Hindlimb muscle (tissue), 1 donor: ENCODE measurements at places on chromosomes 3 and 15. TPM values are rescaled to one million over a fixed set of nuclear protein-coding genes. Genes with fewer than 3 reads are reported as not detected.

DNA sequence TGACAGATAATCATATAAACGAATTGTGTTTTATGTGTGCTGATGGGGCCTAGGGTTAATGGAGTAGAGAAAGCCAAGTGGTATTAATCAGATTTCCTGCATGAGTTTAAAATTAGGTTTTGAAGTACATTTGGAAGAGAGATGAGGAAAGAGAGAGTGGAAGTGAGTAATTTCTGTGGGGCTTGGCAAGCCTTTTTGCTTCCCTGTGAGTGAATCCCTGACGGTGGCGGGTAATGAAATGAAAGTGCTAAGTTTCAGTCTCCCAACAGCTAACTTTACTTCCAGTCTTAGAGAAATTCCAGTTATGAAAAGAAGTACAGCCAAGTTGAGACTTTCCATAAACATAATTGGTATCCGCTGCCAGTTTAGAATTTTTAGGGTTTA lies 139.4 kb downstream of the BBX start:
- DNase-seq, result peak; percentile 42

DNA sequence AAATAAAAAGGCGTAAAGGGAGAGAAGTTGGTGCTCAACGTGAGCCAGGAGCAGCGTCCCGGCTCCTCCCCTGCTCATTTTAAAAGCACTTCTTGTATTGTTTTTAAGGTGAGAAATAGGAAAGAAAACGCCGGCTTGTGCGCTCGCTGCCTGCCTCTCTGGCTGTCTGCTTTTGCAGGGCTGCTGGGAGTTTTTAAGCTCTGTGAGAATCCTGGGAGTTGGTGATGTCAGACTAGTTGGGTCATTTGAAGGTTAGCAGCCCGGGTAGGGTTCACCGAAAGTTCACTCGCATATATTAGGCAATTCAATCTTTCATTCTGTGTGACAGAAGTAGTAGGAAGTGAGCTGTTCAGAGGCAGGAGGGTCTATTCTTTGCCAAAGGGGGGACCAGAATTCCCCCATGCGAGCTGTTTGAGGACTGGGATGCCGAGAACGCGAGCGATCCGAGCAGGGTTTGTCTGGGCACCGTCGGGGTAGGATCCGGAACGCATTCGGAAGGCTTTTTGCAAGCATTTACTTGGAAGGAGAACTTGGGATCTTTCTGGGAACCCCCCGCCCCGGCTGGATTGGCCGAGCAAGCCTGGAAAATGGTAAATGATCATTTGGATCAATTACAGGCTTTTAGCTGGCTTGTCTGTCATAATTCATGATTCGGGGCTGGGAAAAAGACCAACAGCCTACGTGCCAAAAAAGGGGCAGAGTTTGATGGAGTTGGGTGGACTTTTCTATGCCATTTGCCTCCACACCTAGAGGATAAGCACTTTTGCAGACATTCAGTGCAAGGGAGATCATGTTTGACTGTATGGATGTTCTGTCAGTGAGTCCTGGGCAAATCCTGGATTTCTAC lies at the start of gene RARB:
RARB (plus strand) TSS at position 322 of the 847 bp plus-strand sequence; CDS start at position 791, 469 bp downstream.
- peak; percentile 92 for DNase-seq

TMEM212 gene
- 0.15 TPM for polyA plus RNA-seq

GRCh38 chr3:51378726-51379125 lies 6.4 kb upstream of the MANF start:
- no peak for DNase-seq

DNA sequence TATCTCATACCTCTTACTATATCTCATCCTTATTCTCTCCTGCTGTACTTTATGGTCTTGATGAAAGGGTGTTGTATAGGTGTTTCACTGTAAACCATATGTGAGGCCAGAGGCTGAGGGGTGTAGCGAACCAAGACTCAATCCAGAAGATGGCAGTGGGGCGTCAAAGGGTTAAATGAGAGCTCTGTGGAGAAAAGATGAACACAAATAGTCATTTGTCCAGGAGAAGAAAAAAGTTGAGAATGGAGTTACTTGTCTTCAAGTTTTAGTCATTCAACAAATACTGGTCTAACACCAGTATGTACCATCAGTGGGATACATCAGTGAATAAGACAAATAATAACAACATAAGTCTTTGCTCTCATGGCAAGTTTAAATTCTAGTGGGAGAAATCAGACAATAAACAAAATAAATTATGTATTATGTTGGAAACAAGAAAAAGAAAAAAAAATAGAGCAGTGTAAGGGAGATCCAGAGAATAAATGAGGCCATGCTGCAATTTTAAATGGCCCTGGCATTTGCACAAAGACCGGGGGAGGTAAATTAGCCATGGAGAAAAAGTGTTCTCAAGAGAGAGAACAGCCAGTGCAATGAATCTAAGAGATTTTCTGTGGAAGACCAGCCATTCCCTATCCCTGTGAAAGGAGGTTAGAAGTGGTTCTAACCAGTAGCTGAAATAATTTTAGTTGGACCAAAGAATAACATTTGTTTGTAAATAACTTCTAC lies 77.0 kb upstream of the UMPS start:
- no peak for DNase-seq

PLIN1 gene
- polyA plus RNA-seq, result 12.4 TPM

- DNase-seq, result no peak
Measured at GRCh38 chr3:138381950-138382715, 33.8 kb downstream of the MRAS start.

DNA sequence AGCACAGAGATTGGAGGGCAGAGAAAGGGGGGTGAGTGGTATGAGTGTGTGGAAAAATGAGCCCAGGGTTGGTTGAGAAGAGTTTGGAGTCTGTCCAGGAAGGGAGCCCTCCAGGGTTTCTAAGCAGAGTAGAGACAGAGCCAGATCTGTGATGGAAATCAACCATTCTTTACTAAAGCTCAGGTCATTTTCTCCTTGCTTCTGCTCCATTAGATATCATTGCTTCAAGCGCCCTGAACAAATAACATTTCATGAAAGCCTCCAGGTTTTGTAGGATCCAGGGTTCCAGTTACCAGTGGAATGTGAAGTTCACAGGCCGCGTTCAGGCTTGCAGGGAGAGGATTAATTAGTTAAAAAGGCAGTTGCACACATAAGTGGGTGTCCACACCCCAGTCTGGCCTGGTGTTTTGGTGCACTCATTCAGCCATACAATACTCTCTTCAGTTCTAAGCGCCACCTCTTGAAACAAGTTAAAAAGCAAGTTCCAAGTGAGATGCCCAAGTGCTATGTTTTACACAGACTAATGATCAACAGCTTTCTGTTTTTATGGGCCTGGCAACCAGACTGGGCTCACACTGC lies 16.4 kb upstream of the BOC start:
- no peak for DNase-seq

C2CD4A gene
- not detected for polyA plus RNA-seq

C3orf38 gene
- polyA plus RNA-seq, result 14.0 TPM

DNA sequence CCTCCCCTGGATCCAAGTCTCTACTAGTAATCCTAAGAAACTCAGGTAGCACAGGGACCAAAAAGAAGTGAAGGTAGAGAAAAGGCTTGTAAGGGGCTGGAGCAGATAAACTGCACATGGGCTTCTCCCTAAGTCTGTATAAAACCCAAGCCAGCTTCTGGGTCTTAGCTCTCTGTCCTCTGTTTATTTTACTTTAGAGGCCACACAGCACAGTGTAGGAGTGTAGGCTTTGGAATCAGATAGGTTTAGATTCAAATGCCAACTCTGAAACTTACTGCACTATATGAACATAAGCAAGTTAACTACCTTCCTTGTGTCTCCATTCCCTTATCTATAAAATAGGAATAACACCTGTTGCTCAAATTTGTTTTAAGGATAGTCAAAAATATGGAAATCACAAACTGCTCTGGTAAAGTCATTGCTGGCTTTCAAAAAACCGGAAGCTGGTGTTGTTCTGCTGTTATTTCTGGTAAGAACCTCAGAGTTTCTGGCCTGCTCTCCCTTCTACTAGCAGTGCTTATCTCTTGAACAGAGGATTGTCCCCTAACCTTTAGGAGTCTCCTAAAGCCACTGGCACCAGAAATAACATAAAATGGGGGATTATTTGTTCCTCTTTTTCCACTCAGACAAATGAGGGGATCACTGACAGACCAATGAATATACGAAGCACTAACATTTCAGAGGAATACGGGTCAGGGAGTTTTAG lies 33.8 kb downstream of the PIK3R4 start:
- DNase-seq, result no peak

DNA sequence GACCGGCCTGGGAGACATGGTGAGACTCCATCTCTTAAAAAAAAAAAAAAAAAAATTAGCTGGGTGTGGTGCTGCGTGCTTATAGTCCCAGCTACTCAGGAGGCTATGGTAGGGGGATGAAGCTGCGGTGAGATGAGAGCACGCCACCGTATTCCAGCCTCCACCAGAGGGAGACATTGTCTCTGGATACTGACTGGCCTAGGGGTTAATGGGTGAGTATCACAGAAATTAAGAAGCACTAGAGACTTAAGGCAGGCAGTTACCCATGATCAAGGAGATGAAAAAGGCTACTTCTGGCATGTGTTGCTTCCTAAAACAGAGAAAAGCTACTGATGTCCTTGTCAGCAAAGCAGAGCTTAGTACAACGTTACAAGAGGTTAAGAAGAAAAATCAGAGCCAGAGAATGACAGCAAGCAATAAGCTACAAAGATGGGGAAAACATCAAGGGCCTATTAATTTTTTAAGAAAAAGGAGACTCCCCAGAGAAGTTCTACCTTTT lies 8.6 kb downstream of the TFRC start:
- peak; percentile 78 for DNase-seq

CPNE4 gene
- polyA plus RNA-seq, result 0.15 TPM

DNA sequence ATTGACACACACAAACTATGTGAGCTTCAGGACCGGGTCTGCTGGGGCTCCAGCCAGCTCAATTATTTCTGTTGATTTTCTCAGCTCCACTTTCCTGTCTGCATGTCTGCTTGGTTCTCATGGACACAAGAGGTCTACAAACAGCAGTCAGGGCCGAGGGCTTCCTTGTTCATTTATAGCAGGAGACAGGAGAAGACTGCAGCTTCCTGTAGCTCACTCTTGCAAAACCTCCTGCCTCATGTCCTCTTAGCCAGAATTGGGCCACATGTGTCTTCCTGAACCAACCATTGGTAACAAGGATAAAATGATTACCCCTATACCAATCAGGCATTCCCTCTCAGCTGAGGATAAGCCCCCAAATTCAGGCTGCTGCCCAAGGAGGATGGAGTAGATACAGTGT lies 182.8 kb downstream of the TLE3 start:
- no peak for DNase-seq

CAPN3 gene
- 544 TPM for polyA plus RNA-seq

- no peak for DNase-seq
Measured at GRCh38 chr15:42090370-42090769, 4.0 kb downstream of the PLA2G4D start.

DNA sequence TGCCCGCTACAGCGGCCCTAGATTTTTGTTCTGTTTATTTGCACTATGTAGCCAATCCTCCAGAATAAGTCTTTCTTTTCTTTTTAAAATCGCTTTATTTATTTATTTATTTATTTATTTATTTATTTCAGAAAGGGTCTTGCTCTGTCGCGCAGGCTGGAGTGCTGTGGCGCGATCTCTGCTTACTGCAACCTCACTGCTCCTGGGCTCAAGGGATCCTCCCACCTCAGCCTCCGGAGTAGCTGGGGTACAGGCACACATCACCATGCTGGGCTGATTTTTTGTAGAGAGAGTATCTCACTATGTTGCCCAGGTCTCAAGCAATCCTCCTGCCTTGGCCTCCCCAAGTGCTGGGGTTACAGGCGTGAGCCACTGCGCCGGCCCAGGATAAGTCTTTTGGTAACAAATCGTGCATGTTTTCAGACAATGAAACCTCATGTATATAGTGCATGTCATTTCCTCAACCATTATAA lies 333 bp upstream of the MTFMT start:
- no peak for DNase-seq

GRCh38 chr15:97482521-97482920 lies 478.0 kb upstream of the ARRDC4 start:
- no peak for DNase-seq

- DNase-seq, result no peak
Measured at GRCh38 chr15:80953953-80954778, 35.5 kb downstream of the MESD start.

- DNase-seq, result no peak
Measured at GRCh38 chr15:60764408-60764963, 285.5 kb upstream of the ICE2 start.

DNA sequence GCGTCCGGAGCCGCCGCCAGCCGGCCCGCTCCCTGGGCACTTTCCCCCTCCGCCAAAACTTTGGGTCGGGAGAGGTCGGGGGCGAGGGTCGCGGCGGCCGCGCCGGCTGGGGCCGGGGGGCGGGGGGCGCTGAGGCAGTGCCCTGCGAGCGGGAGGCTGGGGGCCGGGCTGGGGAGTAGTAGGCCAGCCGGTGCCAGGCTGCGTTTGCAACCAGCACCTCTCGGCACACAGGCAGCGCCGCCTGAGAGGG lies 452 bp downstream of the BBX start:
- no peak for DNase-seq

GRCh38 chr15:59131969-59132562 lies 27.1 kb downstream of the CCNB2 start:
- DNase-seq, result peak; percentile 46
